ENCODE measurements at places on chromosomes 11 and 22. TPM values are rescaled to one million over a fixed set of nuclear protein-coding genes. Genes with fewer than 3 reads are reported as not detected.

GRCh38 chr22:21796231-21796630 is 60.6 kb upstream of the YPEL1 start:
- no peak for DNase-seq

- peak; percentile 58 for DNase-seq
These were observed 543.5 kb downstream of the BRD1 start for GRCh38 chr22:49284056-49284784.

GRCh38 chr11:95487391-95487790 is 256.4 kb upstream of the SESN3 start:
- no peak for DNase-seq

DNA sequence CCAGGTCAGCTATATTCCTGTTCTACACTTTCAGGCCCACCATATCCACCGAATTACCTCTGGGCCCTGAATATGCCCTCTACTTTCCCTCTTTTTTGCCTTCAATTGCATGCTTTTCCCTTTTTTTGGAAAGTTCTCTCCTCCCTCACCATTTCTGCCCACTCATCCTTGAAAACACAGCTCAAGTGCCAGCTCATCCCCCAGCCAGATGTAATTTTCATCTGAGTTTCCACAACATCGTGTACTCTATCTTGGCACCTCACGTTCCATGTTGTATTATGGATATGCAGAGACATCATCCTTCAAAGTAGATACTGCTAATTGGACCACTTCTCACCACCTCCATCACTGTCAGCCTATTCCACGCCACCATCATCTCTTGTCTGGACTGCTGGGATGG is 129.8 kb upstream of the HSD17B12 start:
- DNase-seq, result no peak

- DNase-seq, result no peak
These were observed 19.3 kb upstream of the PRR5 start for GRCh38 chr22:44682556-44683168.

DNA sequence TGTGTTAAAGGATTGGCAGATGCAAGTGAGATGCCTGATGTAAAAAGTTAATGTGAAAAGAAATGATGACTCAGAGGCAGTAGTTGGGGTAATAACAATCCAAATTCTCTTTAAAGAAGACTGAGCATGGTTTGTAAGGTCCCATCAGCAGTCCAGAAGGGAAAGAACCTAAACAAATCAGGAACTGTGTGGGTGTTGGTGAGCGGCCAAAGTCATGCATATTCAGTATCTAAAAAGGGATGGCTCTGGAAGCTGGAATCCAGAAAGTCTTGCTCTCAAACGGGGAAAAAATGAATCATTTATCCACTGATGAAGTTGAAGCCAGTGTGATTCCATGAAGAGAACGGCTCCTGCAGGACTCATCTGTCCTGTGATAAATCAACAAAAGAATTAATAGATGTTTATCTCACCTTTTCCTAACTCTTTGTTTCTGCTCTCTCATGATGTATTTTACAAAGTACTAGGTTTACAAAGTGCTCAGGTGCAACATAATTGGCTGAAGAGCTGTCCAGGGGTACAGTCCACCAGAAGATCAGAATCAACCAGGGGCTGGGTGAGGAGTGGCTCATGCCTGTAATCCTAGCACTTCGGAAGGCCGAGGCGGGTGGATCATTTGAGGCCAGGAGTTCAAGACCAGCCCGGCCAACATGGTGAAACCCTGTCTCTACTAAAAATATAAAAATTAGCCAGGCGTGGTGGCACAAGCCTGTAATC is 20.5 kb upstream of the SORL1-AS1 start:
- no peak for DNase-seq

DNA sequence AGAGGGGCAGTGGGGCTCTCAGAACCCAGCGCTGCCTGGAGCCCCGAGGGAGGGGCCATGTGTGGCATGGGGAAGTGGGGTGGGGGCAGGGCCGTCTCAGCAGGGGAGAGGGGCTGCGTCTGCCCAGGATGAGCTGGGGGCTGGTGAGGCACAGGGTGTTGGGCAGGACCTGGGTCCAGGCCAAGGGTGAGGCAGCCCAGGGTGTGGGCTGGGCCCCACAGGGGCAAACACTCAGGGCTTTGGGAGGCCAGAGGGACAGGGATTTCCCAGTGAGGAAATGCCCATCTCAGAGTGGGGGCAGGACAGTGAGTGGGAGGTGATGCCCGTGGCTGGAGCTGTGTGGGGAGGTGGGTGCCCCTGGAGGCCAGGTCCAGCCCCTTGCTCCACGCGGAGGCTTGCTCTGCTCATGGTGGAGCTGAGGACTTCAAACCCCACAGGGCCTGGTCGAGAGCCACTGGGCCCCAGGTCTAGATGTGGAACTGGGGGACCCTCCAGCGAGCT is 5.4 kb downstream of the PLXNB2 start:
- no peak for DNase-seq

GRCh38 chr22:45629469-45630089 is 42.1 kb upstream of the ATXN10 start:
- DNase-seq, result peak; percentile 59

- DNase-seq, result peak; percentile 78
These were observed 9.6 kb upstream of the IFITM3 start for GRCh38 chr11:330307-330693.

DNA sequence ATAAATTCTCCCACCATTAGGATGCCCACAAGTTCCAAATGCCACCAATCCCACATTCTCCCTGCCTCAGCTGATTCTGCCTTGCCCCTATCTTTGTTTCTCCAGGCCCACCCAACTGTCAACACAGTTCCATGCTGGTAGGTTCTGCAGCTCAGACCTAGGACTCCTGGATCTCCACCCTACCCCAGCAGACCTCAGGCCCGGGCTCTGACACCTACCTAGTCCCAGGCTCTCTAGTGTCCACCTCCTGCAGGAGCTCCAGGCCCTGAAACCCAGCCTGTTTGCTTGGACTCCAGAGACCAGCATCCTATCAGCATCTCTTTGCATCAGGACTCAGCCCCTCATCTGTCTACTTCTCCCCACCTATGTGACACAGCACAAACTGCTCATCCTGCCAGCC is 86.5 kb downstream of the PDE2A start:
- peak; percentile 30 for DNase-seq

The WNT11 gene
- total RNA-seq, result 24.5 TPM

GRCh38 chr22:48539261-48539660 is 1288.4 kb downstream of the BRD1 start:
- no peak for DNase-seq

The IRAG1 gene
- 50.6 TPM for total RNA-seq

DNA sequence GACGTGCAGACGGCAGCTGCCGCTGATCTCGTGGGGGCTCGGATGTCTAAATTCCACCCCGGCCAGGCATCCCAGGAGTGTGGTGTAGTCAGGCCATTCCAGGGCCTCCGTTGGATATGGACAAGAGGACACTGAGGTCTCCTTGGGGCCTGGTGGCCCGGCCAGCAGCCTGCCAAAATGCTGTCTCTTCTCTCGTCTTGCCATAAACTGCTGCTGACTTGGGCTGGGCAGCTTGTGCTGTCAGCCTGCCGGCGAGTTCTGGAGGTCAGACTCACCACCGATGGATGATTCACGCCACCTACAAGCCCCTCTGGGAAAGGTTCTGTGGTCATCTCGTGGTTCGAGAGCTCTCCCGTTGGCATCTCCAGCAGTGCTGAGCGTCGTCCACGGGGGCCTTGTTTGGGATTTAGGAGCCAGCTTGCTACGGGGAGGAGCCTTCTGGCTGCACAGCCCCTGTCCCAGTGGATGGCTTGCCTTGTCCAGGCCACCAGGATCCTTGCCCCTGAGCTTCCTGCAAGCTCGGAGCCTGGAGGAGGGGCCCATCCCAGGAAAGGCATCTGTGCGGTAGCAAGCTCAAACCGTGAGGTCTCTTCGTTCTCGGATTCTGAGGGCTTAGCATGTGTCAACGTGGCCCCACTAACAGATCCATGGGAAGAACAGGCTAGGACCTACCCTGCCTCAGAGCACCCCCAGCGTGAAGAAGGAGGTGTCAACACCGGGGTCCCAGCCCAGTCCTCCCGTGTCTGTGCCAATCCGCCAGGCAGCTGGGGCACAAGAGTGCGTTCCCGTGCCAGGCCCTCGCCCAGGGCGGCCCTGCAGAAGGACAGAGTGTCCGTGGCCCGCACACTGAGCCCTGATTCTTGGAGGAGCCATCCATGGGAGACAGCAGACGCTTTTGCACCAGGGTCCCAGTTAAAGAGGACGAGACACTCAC is 1114.1 kb downstream of the BRD1 start:
- peak; percentile 87 for DNase-seq

The FGF3 gene
- total RNA-seq, result not detected

The MUC6 gene
- not detected for total RNA-seq

- no peak for DNase-seq
These were observed at the start of gene APOC3 for GRCh38 chr11:116829525-116830183. Gene APOC3 (plus strand): TSS chr11:116829907. CDS start chr11:116830583, 676 bp downstream.

The MGAT3 gene
- total RNA-seq, result 3.6 TPM

The EMSY gene
- 17.1 TPM for total RNA-seq

DNA sequence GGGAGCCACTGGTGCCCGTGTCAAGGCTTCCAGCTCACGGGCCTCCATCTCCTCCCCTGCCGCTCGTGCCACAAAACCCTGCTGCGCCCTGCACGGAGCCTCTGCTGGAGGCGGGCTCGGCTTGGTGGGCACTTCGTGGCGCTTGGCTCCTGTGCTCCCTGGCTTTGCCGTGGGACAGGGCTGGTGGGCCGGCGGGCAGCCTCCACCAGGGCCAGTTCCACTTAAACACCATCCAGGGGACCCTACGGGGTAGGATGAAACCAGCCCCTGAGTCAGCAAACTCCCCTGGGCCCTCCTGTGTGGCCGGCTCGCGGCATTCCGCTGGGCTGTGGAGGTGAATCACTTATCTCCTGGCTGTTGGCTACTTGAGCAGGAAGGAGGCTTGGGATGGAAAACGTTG is 1304.6 kb downstream of the BRD1 start:
- DNase-seq, result no peak

The TMPRSS6 gene
- not detected for total RNA-seq

- no peak for DNase-seq
These were observed 97.9 kb downstream of the PDHX start for GRCh38 chr11:35014346-35014745.

- DNase-seq, result no peak
These were observed 5.6 kb downstream of the DDB2 start for GRCh38 chr11:47220401-47220821.

The TMEM109 gene
- 104 TPM for total RNA-seq

GRCh38 chr11:15371533-15371932 is 256.8 kb downstream of the INSC start:
- DNase-seq, result no peak

The BTBD18 gene
- not detected for total RNA-seq

DNA sequence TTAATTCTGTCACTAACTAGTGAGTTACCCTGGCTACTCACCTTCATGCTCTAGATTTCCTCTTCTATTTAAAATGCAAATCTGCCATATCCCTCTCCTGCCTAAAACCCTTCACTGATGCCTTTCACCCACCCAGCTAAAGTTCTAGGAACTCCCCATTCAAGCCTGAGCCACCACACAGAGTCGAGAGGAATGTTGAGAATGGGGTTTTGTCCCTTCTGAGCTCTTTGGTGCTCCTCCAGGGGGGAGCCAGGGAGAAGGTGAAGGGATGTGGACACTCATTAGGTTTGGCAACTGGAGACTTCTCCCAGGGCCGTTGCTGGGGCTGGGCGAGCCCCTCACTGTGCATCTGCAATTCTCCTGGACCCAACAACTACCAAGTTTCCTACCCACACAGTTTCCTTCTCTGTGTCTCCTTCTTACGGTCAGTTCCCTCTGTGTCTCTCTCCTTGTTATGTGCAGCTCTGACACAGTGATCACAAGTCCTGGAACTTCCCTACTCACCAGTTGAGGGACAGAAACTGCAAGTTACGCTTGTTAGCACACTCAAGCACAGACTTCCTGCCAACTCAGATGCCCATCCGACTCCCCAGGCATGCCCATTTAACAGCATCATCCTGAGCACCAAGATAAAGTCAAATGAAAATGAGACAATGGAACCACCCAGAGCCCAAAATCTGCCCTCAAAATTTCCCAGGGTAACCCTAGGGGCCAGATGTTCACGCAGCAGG is 6.5 kb upstream of the IL10RA start:
- no peak for DNase-seq

- no peak for DNase-seq
These were observed 29.7 kb upstream of the CD81 start for GRCh38 chr11:2347308-2347830.

The SCN2B gene
- total RNA-seq, result 0.24 TPM

The C22orf42 gene
- total RNA-seq, result not detected

The OVCH2 gene
- total RNA-seq, result 1.2 TPM

GRCh38 chr22:41524251-41524661 is 20.0 kb downstream of the POLR3H start:
- no peak for DNase-seq

GRCh38 chr11:96260532-96260931 is 82.5 kb downstream of the MAML2 start:
- DNase-seq, result no peak

The SCGB2A2 gene
- not detected for total RNA-seq

The POTEH gene
- not detected for total RNA-seq

DNA sequence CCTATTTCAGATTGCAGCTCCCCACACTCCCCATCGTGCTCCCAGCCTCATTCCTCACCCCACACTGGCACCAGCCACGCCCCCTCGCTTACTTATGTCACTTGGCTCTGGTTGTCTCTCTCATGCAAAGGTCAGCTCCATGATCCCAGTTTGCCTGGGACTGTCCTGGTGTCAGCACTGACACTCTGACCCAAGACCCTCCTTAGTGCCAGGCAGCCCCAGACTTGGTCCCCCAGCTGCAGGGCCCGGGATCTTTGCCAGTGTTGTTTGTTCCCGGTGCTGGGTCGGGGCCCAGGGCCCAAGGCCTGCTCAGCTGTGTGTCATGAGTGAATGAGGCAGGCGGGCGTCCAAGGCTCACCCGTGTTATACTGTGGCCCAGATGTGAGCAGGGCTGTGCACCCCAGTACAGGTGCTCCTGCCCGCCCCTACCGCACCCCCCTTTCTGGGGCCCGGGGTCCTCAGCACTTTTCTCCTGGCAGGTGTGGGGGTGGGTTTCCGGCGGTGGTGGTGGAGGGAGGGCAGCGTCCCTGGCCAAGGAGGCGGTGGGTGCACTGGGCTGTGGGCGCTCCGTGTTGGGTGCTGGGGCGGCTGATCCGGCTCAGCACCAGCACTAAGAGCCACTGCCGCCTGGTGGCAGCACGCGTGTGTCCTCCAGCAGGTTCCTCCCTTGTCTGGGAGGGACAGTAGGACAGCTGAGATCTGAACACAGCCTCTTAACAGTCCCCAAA is 19.5 kb downstream of the IL17REL start:
- DNase-seq, result peak; percentile 85

DNA sequence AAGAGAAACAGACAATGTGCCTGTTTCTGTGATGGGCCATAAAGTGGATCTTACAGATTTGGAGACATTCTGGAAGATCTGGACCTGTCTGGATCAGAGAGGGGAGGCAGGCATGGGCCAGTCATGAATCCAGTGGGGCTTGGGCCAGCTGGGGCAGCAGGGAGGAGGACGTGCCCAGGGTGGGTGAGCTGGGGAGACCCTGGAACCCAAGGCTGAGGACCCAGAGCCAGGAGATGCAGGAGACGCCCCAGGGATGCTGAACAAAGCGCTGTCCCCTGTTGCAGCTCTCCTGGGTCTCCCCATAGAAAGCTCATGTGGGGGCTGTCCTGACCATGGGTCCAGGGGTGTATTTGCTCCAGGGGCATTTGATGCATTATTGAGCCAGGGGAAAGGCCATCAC is 1.5 kb upstream of the APOBEC3A start:
- DNase-seq, result peak; percentile 71

The OR2AG2 gene
- not detected for total RNA-seq

- no peak for DNase-seq
These were observed 496 bp upstream of the CST6 start for GRCh38 chr11:66011239-66011784.

The ADAMTS15 gene
- 16.8 TPM for total RNA-seq

The GLB1L2 gene
- total RNA-seq, result 0.34 TPM

- DNase-seq, result no peak
These were observed 39.5 kb downstream of the MUC5B start for GRCh38 chr11:1262172-1263006.

The ZNF280A gene
- total RNA-seq, result not detected

All from chondrocyte (in vitro differentiated cells).